ENCODE measurements at places on chromosomes 1 and 21.

- DNase-seq = no peak
Observed at GRCh38 chr1:206510371-206510770, 3.0 kb downstream of the RASSF5 start.

GRCh38 chr1:226601456-226601855 is 52.9 kb downstream of the STUM start:
- no peak for DNase-seq

DNA sequence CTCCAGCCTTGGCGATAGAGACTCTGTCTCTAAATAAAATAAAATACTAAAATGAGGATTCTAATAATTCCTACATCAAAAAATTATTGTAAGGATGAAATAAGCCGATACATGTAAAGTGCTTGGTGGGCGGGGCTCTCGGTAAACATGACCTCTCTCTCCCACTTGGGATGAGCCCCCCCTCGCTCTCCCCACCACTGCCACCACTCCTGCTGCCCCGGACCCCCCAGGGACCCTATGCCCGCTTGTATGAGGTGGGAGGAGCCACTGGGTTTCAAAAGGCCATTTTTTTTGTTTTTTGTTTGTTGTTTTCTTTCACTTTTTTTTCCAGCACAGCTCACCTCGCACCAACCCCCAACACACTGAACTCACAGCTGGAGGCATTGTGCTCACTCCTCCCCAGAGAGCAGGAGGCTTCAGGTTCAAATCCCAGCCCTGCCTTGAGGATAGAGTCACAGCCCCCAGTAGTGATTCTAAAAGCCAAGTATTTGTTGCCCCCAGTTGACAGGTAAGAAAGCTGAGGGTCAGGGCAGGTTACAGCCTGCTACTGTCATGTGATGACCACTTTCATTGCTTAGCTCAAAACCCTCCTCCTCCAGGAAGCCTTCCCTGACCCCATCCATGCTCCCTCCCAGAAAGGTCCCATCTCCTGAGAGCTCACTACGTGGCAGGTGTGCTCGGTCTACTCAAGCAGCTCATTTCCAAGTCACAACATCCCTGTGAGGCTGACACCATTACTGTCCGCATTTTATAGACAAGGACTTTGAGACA is 4.2 kb downstream of the SDC3 start:
- DNase-seq = no peak

GRCh38 chr1:234270093-234270492 is 103.2 kb upstream of the COA6 start:
- DNase-seq = no peak

DNA sequence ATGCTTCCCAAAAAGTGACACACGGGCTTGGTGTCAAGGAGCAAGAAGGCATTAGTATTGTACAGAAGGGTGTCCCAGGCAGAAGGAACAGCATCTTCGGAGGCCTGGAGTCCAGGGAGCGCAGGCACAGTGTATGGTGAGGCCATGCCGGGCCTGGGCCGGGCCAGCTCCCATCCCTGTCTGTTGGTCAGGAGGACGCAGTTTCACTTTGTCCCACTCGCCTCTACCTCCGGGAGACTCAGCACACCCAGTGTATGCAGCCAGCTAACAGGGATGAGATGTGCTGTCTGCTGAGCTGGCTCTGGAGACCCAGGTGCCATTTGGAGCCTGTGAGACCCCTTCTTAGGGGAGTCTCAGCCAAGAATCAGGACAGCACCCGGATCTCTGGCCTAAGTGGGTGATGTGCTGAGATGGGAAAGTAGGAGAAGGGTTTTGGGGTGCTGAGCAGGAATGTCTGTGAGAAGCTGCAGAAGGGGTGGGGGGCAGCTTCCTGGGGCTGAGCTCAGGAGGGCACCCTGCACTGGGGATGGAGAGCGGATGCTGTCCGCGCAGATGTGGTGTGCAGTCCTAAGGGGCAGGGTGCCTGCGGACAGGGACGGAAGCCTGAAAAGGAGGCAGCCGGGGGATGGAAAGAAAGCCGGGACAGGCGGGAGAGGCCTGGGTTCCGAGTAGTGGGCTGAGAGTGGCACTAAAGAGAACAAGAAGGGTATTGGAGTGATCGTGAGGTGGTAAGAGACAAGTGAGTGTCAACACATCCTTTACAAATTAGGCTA is 25.7 kb downstream of the DMRTB1 start:
- DNase-seq = no peak

DNA sequence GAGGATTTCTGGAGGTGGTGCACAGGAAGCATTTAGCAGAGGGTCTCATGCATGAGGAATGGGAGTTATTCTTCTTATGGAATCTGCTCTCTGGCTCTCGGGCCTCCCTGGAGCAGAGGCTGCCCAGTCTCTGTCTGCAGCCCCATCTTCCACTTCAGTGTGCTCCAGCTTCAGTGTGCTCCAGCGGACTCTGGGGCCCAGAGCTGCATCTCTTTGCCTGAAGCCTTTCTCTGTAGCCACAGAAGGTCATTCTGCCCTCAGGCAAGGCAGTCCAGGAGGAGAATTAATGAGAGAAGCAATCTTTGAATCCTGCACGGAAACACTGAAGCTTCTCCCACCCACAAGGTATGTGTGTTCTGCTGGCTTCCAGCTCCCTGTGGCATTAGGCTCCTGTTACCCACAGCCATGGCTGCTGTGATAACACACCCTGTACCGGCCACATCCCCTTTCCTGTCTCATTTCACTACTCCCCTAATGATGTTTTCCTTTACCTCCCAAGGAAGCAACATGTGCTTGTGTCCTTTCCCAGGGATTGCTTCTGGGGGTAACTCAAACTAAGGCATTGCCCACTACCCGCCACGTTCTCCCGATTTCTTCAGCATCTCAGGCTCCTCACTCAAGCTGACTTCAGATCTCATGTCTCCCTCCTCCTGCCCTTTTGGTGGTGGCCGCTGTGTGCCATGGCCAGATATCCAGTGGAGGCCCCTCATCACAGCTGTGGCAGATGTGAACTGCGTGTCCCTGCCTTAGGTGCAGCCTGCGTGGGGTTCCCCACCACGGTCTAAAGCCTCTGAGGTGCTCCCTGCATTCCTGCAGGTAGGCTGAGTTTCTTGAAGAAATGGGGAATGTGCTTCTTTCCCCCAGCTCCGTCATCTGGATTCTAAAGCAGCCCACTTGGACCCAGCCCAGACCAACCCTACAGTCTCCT is 181.2 kb upstream of the GALNT2 start:
- DNase-seq = no peak

GRCh38 chr1:41901551-41901950 is 17.2 kb downstream of the HIVEP3 start:
- no peak for DNase-seq

- peak; percentile 61 for DNase-seq
Observed at GRCh38 chr1:244046907-244047611, 4.0 kb upstream of the ZBTB18 start.

GRCh38 chr1:193417945-193418744 is 231.7 kb upstream of the B3GALT2 start:
- DNase-seq = no peak

- DNase-seq = no peak
Observed at GRCh38 chr1:177340601-177341067, 169.9 kb downstream of the BRINP2 start.

DNA sequence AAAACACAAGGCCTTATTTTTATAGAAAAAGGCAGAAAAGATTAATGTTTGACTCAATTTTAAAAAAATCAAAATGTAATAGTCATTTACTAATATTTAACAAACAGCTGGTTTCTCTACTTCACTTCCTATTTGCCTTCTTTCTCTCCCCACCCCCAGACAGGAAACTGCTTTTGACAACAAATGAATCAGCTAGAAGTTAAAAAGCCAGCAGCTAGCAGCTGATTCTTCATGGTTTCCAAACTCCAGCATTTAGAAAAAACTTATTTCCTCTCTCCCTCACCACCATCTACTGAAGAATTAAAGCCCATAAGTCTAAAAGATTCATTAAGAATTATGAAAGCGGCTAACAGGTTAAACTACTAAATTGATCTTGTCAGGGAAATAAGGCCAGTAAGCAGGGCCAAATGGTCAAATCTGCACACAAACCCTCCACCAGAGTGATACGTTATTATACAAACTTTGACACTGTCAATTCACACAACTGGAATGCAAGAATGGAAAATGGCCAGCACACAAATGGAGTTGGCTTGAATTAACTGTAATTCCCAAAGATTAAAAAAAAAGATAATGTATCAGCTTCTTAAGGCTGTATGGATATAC is 4.0 kb downstream of the WDR26 start:
- DNase-seq = no peak

- no peak for DNase-seq
Observed at GRCh38 chr1:41348394-41348793, 12.8 kb upstream of the FOXO6 start.

GRCh38 chr1:48920851-48921250 is 144.2 kb upstream of the BEND5 start:
- no peak for DNase-seq

DNA sequence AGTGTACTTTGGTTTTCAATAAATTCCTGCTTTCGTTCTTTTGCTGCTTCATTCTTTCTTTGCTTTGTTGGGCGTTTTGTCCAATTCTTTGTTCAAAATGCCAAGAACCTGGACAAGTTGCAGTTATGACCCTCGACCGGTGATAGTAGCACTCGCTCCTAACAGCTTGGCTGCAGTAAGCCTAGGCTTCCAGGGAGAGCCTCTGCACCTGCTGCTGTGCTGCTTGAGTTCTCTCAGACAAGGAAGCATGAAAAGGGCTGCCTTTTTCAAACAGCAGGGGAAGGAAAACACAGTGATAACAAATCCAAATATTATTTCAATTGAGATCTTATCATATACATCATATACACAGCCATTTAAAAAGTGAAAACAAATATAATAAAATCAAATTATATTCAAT is 12.8 kb upstream of the RIPK4 start:
- DNase-seq = no peak

DNA sequence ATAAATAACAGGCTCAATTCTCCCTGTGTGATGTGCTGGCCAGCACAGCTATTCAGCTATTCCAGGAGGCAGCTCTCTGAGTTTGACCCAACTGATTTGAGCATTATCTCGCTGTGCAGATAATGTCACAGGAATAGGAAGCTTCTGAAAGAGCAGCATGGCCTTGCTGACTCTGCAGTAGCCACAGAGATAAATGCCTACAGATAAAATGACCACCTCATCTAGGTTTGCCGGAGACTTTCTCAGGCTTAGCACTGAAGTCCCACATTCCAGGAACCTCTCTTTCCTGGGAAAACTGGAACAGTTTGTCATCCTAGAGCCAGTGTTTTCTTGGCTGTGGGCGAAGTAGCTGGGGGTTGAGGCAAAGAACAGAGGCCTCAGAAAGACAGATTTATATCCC is 98.9 kb downstream of the MRPL39 start:
- DNase-seq = no peak

DNA sequence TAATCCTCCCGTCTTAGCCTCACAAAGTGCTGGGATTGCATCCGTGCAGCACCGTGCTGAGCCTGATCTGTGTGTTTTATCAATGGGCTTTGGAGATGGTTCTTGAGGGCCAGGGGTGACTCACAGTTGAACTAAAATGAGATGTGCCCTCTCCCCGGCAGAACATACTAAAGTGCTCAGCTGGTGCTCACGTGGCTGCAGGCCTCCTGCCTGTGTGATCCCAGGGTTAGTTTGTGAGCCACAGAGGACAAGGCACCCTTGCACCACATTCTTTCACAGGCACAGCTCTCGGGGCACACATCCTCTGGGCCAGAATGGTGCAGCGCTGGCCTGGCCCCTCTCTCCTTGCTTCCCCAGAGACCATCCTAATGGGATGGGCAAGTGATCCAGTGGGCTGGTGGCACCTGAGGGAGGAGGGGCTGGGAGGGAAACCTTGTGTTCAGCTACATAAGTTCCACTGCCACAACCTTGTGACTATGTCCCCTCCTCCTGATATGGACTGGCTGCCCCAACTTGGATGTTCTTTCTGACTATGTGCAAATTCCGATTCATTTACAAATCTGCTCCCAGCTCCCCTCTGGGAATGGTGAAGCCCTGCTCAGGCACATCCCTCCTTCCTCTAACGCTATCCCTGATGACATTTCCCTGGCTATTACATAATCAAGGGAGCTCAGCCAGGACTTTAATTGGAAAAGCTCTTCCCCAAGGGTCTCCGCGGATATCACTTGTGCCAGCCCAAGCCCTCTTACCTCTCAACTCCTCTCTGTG is 197.0 kb upstream of the EDN2 start:
- DNase-seq = no peak

DNA sequence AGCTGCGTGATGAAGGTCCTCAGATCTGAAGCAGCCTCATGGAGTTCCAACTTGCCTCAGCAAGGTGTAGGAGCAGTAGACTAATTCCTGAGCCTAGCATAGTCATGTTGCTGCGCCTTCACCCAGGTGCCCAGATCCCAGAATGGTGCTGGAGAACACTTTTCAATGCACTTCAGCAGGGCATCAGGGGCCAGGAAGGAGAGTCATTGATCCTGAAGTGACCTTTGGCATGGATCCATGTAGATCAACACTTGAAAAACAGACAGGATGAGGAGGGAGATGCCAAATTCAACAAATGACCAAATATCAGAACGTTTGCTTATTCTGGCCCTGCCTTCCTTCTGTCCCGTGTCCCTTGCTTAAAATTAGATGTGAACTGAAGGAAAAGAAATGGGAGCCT is 91.9 kb downstream of the LEPR start:
- no peak for DNase-seq

DNA sequence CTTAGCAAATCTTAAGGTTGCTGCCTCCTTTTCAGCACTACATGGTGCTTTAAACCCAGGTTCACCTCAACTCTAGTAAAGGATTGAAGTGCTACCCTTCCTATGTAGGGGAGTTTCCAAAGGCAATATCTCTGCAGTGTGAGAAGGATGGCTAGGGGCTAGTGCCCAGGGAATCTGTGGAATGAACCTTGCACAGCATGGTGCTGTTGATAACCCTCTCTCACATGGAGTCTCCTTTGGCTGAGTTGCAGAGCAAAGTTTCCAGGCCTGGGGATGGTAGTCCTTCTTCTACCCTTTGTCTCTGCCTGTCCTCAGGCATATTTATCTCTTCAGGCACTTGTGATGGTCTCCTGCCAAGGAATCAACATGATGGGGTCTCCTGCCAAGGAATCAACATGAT is 59.4 kb downstream of the AXDND1 start:
- no peak for DNase-seq

- no peak for DNase-seq
Observed at GRCh38 chr1:221157026-221157761, 278.0 kb downstream of the HLX start.

GRCh38 chr1:39173995-39174380 is 30.5 kb upstream of the MACF1 start:
- DNase-seq = no peak

GRCh38 chr1:82515650-82516049 is 714.9 kb downstream of the ADGRL2 start:
- DNase-seq = no peak

- no peak for DNase-seq
Observed at GRCh38 chr1:226644541-226645176, 94.4 kb downstream of the ITPKB start.

DNA sequence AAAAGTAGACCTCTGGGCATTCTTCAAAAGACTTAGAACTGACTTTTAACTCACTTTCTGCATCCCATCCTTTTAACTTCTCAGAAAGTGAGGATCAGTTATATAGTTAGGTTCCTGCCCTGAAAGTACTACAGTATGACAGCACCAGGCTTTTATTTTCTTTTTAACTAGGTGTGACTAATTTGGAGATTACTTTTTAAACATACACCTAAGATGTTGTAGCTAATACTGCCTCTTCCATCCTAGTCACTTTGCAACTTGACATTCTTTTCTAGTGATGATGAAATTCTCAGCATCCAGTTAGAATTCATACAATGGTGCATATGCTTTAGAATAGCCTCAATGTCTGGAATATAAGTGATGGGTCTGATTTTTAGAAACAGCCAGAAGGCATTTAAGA is 24.6 kb downstream of the RUNX1 start:
- no peak for DNase-seq
